DMS53 (cell line): ENCODE measurements at places on chromosomes 3 and 15.

- DNase-seq = no peak
Observed at GRCh38 chr3:143824735-143825385, 23.4 kb downstream of the SLC9A9 start.

GRCh38 chr3:17730318-17730967 is 12.0 kb downstream of the TBC1D5 start:
- DNase-seq = no peak

DNA sequence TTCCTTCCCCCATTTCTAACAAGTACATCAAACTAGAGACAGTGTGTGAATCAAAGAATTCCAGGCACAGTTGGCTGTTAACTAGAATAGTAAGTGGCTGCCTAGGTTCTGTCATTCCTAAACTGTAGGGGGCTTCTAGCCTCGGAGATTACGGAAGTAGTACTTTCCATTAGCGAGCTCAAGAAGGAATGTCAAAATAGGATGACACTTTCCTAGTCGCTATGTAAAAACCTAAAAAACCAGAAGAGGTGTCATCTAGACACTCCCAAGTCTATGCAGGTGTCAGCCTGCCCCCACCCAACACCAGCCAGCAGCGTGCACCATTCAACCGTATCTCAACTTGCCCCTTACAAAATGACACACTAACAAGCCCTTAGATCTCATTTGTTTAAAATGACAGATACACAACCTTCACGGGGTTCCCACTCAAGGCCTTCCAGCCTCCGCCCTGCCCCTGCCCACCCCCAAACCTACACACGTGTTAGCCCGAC is 874 bp downstream of the INO80 start:
- no peak for DNase-seq

DNA sequence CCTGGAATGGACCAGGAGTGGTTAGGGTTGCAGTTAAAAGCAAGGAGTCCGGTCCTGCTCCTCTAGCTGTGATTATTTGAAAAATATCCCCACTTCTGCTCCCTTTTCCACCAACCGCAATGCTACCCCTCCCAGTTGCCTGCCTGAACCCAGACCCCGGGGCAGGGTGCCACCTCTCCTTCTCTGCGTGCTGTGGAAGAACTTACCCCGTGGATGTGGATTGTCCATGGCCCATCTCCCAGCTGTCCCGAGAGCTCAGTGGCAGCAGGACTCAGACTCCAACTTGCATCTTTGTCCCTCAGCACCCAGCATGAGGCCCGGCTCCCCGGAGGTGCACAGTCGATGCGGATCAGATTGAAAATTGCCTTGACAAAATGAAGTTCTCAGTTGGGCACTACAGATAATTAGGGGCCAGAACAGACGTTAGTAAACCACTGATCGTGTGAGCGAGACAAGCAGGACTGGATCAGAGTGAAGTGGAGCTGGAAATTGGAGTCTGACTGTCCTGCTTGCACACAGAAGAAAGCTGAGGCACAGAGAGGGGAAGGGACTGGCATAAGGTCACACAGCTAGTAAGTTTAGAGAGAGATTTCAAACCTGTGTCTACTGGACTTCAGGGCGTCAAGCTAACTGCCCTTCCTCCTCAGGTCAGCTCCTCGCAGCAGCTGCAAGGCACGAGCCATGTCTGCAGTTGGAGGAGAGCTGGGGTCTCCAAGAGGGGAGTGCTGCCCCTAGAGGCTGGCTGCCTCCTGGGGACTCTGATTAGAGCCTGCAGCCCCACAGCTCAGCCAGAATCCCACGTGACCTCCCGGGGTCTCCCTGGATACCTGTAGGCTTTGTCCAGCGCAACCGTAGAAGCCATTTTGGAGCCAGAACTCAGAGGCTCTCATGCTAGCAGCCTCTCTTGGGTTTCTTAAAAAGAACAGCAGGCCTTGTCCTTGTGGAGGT is 14.7 kb downstream of the SLC6A1 start:
- DNase-seq = no peak

DNA sequence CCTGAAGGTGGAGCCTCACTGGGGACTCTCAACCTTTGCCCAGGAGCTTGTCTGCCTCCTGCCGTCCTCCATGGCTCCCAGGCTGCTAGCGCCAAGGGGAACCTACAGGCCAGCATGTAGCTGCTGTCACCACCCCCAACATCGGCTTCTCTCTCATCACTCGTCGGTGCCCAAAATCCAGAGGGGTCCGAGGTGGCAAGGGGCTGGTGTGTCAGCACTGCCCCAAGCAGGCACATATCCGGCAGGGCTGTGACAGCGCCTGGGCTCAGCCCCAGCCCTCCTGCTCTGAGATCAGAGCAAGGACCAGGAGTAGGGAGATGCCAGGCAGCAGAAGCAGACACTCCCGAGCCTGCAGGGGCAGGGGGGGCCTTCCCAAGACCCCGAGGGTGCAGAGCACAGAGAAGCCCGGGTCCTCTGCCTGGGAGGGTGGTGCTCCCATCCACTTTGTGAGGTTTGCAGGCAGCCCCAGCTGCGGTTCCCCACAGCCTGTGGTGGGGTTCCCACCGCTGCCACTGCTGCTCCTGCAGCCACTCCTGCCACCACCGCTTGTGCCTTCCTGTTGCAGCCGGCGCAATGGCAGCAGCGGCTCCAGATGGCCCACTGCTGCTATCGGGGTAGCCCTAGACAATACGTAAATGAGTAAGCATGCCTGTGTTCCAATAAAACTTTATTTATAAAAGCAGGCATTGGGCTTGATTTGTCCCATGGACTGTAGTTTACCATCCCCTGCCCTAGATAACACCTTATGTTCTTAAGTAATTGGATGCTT is 451.0 kb downstream of the EPHA6 start:
- DNase-seq = no peak

GRCh38 chr3:9780458-9780812 is 10.7 kb upstream of the CAMK1 start:
- no peak for DNase-seq

- DNase-seq = no peak
Observed at GRCh38 chr3:177439694-177440269, 242.5 kb upstream of the TBL1XR1 start.

- no peak for DNase-seq
Observed at GRCh38 chr3:140487566-140487965, 190.3 kb upstream of the TRIM42 start.
